CD4-positive, alpha-beta T cell treated with Interleukin-15 for 1 hour (primary cell): ENCODE measurements at places on chromosomes 13 and 19.

DNA sequence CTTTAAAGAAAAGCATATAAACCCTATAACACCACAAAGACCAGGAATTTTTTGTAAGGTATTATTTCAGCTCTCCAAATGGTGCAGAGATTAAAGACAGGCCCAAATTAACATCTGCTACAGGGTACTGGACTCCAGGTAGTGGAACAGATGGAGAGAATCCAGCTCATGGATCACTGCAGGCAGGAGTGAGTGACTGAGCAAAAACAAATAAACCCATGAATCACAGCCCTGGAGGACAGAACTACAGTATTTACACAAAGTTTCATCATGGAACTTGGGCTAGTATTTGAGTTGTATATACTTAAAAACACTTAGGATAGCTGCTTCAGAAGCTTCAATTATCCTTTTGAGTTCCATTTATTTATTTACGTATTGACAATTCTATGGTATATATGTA is 132.8 kb upstream of the SPRY2 start:
- no peak for DNase-seq

- no peak for DNase-seq
Observed at GRCh38 chr19:17951990-17952976, 14.6 kb upstream of the KCNN1 start.

DNA sequence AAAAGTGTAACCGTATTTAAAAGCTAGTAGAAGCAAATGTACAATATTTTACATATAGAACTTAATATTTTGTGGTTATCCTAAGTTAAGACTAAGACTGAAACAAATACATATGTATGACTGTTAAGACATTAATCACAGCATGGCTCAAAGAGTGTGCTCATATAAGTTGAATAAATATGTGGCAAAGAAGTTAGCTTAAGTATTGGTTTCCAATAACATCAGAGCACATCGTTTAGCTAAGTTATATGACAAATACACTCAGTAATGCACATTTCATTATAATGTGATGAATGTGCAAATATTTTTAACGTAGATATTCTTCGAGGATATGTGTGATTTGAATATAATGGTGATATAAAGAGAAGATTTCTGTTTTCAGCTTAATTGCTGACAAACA is 253.8 kb downstream of the SLITRK5 start:
- DNase-seq, result no peak

- DNase-seq, result no peak
Observed at GRCh38 chr19:1945899-1946298, 4.9 kb downstream of the CSNK1G2 start.

DNA sequence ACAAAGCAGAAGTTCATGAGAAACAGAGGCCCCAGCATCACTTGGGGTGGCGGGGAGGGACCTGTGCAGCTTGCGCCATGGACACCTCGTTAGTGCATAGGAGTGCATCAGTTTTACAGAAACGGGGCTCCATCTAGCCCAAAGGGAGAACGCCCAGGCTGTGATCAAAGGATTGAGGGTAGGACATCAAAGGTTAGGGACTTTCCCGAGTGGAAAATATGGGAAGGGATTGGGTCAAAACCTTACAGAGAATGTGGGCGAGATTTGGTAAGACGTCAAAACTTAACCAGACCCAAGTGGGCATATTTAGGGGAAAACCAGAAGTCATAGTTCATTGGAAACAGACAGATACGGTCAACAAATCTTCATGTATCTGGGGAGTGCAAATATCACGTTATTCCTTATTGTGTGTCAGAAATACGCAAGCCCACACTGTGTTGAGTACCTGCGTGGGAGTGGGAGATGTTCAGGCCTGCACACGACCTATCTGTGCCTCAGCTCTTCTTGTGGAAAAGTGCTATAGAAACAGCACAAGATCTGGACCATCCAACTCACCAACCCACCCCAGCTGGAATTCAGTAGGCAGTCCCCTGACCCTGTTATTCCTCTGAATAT is 9.4 kb upstream of the GRAMD1A start:
- no peak for DNase-seq

GRCh38 chr13:76868371-76868770 is 17.8 kb downstream of the KCTD12 start:
- no peak for DNase-seq

GRCh38 chr19:33411621-33412180 is 38.2 kb downstream of the CEBPG start:
- no peak for DNase-seq

DNA sequence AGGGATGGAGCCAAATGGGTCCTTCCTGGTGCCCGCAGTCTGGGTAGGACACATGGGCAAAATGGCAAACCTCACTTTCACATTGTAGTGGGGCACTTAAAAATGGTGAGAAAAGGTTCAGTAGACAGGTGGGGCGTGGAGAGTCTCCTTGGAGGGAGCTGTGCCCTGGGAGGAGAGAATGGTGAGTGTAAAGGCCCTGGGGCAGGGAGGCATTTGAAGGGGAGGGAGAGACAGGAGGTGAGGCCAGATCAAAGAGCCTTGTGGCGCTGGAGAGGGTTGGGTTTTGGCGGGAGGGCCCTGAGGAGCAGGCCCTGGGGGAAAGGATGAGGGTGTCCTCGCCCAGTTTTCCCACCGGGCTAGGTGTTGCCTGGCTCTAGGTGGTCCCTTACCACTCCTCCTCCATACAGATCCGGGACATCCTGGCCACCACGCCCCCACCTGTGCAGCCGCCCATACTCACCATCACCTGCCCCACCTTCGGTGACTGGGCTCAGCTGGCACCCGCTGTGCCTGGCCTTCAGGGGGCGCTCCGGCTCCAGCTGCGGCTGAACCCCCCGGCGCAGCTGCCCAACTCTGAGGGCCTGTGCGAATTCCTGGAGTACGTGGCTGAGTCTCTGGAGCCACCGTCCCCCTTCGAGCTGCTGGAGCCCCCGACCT is 6.3 kb downstream of the MAP1S start:
- no peak for DNase-seq

- DNase-seq, result no peak
Observed at GRCh38 chr19:13935765-13936510, 2.3 kb downstream of the PODNL1 start.

GRCh38 chr19:39953915-39954314 is 17.1 kb upstream of the PSMC4 start:
- DNase-seq, result no peak

GRCh38 chr19:30231408-30232318 is 140.5 kb upstream of the ZNF536 start:
- DNase-seq, result no peak

DNA sequence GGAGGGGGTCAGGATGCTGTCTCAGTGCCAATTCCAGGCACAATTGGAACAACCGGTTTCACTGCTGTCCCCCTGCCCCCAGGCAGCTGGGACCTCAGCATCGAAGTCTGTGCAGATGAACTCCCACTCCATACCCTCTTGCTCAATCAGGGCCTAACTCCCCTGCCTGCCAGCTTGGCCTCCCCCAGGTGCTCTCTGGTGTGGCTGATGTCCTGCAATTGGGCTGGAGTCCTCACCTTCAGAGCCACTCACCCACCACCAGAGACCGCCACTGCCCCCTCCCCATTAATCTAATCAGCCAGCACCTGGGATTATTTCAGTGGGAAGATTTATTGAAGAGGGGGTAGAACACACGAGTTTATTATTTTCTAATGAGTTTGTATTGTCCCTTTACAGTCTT is 118.8 kb downstream of the MIPEP start:
- DNase-seq, result no peak

GRCh38 chr19:31338069-31338776 is 11.0 kb downstream of the TSHZ3 start:
- no peak for DNase-seq

- no peak for DNase-seq
Observed at GRCh38 chr13:73722120-73722519, 412.1 kb downstream of the KLF12 start.

DNA sequence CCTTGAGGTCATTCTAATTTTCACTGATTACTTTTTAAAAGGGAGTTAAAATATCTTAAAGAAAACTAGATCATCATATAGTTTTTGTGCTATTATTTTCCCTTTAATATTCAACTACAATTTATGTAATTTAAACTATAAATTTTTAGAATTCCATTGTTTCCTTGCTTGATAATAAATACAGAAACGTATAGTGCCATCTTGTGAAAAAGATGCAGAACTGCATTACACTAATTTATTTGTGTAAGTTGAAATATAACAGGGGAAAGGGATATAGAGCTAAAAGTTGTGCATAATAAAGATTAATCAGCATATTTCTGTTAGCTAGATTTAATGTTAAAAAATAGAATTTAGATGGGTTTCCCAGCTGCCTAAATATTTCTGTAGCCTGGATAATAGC is 61.5 kb upstream of the TDRD3 start:
- DNase-seq, result no peak

- DNase-seq, result no peak
Observed at GRCh38 chr13:55219538-55219937, 1921.2 kb upstream of the PRR20A start.

- DNase-seq, result no peak
Observed at GRCh38 chr19:48340995-48341394, 15.6 kb downstream of the EMP3 start.

GRCh38 chr13:41411522-41411921 is 45.8 kb upstream of the RGCC start:
- no peak for DNase-seq

- no peak for DNase-seq
Observed at GRCh38 chr13:93700115-93700514, 473.5 kb downstream of the GPC6 start.

DNA sequence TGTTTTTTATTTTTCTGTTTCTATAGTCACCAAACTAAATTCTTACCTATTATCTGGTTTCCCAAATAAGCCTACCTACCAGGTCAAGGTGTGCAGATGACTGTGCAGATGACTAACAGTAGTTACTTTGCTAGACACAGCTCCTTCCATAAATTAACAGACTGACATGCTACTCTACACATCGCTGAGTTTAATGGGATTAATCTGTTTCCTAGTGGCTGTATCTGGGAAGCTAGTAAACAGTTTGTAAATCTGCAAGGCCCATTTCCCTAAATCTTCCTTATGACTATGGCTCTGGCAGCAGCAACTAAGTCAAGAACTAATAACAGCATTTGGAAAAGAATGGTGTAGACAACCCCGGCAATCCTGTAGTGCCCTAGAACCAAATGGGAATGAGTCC is 27.9 kb downstream of the MIPEP start:
- DNase-seq, result no peak

DNA sequence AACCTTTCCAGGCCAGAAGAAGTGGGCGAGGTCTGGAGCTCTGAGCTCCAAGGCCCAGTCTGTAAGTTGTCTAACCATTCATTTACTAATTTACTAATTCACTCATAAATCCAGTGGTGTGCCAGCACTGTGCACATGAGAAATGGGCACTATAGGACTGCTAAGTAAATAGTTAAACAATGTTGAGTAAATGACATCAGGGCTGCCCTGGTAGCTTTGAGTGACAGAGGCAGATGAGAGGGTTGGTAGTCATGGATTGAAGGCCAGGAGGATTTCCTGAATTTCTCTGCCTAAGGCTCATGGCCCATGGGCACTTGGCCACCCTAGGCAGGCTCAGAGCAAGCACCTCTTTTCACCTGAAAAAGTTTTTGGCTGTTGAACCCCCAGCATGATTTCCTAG is 216.9 kb upstream of the RXFP2 start:
- no peak for DNase-seq

DNA sequence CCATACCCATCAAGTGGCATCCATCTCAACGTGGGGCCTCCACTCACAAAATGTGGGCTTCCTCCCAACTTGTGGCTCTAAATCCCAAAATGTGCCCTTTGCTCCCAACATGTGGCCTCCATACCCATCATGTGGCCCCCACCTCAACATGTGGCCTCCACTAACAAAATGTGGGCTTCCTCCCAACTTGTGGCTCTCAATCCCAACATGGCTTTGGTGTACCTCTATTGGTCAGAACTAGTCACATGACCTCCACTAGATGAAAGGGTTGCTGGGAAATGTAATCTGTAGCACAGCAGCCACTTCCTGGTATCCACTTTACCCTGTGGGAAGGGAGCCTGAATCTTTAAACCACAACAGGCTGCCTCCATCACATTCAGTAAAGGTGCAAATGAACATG is 10.1 kb upstream of the ACER1 start:
- DNase-seq, result no peak

DNA sequence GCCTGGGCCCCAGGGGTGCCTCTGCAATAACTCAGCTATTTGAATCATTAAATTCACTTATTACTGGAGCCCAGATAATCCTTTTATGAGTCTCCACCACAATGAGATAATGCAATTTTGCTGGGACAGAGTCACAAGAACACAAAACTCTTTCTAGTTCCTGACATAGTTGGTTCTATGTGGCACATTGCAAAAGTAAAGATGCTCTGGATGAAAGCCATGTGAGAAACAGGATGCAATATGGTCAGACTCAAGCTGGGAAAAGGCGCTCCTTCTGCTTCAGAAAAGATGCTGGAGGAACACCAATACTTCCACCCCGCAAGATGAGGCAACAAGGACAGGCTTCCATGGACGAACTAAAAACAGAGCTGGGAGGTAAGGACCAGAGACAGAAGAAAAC is 5.7 kb downstream of the ANKRD27 start:
- no peak for DNase-seq

DNA sequence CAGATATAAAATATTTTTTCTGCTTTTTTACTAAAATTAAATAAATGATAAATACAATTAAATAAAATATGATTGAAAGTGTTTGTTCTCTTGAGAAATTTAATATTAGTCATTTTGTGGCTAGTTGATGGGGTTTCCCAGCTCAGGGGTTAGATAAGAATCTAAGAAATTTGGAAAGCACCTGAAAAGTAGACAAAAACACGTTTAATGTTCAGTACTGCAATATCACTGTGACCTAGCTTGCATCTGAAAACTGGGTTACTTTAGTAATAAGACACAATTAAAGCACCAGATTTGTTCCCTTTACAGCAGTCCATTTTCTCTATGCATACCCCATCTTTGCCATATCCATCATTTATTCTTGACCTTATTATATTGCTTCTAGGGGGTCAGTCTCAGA is 1454.8 kb upstream of the SPRY2 start:
- DNase-seq, result no peak

DNA sequence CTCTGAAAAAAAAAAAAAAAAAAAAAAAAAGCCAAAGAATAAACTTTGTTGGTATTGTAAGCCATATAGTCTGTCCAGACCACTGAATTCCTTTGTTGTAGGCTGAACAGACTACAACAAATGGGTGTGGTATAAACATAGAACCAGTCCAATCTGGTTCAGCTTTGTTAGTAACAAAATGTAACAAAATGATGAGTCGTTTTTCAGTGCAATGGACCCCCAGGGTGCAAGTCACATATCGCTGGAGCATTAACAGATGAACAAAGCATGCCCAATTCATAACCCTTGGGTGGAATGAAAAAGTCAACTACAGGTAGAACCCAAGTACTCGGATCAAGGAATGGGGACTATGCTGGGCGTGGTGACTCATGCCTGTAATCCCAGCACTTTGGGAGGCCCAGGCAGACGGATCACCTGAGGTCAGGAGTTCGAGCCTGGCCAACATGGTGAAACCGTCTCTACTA is 13.6 kb upstream of the FCHO1 start:
- DNase-seq, result no peak

GRCh38 chr13:95573221-95573620 is 20.7 kb downstream of the CLDN10 start:
- DNase-seq, result no peak
